ENCODE measurements at places on chromosomes 5 and 9. TPM values are rescaled to one million over a fixed set of nuclear protein-coding genes. Genes with fewer than 3 reads are reported as not detected.

The PCSK1 gene
- 0.16 TPM for total RNA-seq

The PTGS1 gene
- total RNA-seq = 1.5 TPM

The OCLN gene
- total RNA-seq = 14.8 TPM

The GARIN3 gene
- not detected for total RNA-seq

The SPAG8 gene
- 0.35 TPM for total RNA-seq

The SLC45A2 gene
- not detected for total RNA-seq

The FREM1 gene
- not detected for total RNA-seq

The FCN2 gene
- not detected for total RNA-seq

The WDR31 gene
- total RNA-seq = 1.1 TPM

The KLHL3 gene
- 0.44 TPM for total RNA-seq

The EQTN gene
- total RNA-seq = not detected

The ARHGEF28 gene
- 13.3 TPM for total RNA-seq

The IFNA2 gene
- not detected for total RNA-seq

The SHOC1 gene
- total RNA-seq = not detected

The IL5 gene
- not detected for total RNA-seq

The SPINK13 gene
- total RNA-seq = not detected

The MSANTD3 gene
- 60.6 TPM for total RNA-seq

The SIT1 gene
- total RNA-seq = not detected

The TEX48 gene
- not detected for total RNA-seq

The JAKMIP2 gene
- not detected for total RNA-seq

The PCDHB7 gene
- not detected for total RNA-seq

The C6 gene
- total RNA-seq = not detected

The ASPN gene
- not detected for total RNA-seq

The ANKRD18A gene
- 8.7 TPM for total RNA-seq

The FAM153A gene
- not detected for total RNA-seq

The PPP3R2 gene
- not detected for total RNA-seq

The ARHGEF39 gene
- total RNA-seq = 16.9 TPM

The LHX3 gene
- total RNA-seq = 0.10 TPM

The CLPTM1L gene
- 170 TPM for total RNA-seq

The SOHLH1 gene
- 0.12 TPM for total RNA-seq

The QRFP gene
- not detected for total RNA-seq

The SLC36A2 gene
- total RNA-seq = not detected

The SPINK7 gene
- not detected for total RNA-seq

The GDNF gene
- total RNA-seq = 0.03 TPM

The DNM1 gene
- total RNA-seq = 81.1 TPM

The MEIKIN gene
- not detected for total RNA-seq

The APBA1 gene
- 0.16 TPM for total RNA-seq

The WDR55 gene
- total RNA-seq = 28.2 TPM

The PLAC8L1 gene
- total RNA-seq = 0.31 TPM

The PCDHB10 gene
- 0.03 TPM for total RNA-seq

The IFNE gene
- 1.1 TPM for total RNA-seq

The TAF9 gene
- total RNA-seq = 120 TPM

The LECT2 gene
- not detected for total RNA-seq

The CFAP90 gene
- 0.70 TPM for total RNA-seq

The ENTREP1 gene
- total RNA-seq = 0.70 TPM

The BARX1 gene
- 12.8 TPM for total RNA-seq

The LCN9 gene
- 0.16 TPM for total RNA-seq

The INSL4 gene
- total RNA-seq = 17.9 TPM

The NRARP gene
- 2.5 TPM for total RNA-seq

The SLC46A2 gene
- not detected for total RNA-seq

The RLN2 gene
- total RNA-seq = 0.29 TPM

The TAF11L5 gene
- not detected for total RNA-seq

The HRCT1 gene
- total RNA-seq = 0.20 TPM

The DND1 gene
- total RNA-seq = 0.47 TPM

The NCS1 gene
- 48.9 TPM for total RNA-seq

The HSPA4 gene
- 180 TPM for total RNA-seq

The CCDC171 gene
- 0.53 TPM for total RNA-seq
